AG08396 (cell line): ENCODE measurements at places on chromosomes 4 and X.

DNA sequence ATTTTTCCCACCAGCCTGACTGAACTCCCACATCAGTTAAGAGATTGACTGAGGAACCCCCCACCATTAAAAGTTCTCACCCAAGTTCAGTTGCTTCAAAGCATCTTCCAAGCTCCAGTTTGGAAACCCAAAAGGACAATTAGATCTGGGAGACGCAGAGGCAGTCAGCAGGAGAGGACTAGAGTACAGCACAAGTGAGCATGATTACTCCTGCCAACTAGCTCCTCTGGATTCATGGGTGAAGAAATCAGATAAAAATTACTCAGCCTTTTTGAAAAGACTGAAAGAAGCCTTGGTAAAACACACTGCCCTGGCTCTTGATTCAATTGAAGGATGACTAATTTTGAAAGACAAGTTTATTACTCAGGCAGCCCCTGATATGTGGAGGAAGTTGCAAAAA is 297.5 kb downstream of the ADAM29 start:
- DNase-seq = no peak

DNA sequence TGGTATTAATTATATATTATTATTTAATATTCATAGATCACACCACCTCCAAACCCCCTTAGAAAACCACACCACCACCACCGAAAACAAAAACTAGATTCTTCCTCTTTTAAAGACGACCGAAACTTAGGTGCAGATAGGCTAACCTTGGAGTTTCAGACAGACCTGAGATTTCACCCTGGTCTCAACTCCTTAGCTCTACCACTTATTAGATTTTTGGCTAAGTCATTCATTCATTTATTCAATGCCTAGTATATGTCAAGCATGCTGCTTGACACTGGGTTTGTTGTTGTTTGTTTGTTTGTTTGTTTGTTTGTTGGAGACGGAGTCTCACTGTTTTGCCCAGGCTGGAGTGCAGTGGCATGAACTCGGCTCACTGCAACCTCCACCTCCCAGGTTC is 9.5 kb upstream of the BMP2K start:
- no peak for DNase-seq

- DNase-seq = peak; percentile 82
Measured at GRCh38 chr4:24924309-24924781, 11.5 kb upstream of the CCDC149 start.

- DNase-seq = peak; percentile 51
Measured at GRCh38 chr4:159296061-159296460, 193.2 kb downstream of the RAPGEF2 start.
